ENCODE measurements at places on chromosomes 12 and 14. TPM values are rescaled to one million over a fixed set of nuclear protein-coding genes. Genes with fewer than 3 reads are reported as not detected.

DNA sequence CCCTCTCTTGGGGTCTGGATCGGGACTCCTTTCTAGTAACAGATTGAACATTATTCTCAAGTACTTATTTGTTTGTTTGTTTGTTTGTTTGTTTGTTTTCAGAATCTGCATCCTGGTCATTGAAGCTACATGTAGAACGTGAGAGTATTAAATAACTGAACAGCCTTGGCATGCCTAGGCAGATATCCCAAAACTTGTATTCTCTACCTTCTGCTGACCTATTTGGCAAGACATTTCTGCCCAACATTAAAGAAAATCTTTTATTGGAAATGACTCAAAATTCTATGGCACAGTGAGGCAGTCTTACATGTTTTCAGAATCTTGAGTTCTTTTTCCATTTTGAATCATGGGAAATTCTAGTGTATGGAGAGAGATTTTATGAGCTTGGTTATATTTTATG lies 165.1 kb upstream of the CNOT2 start:
- DNase-seq, result no peak

DNA sequence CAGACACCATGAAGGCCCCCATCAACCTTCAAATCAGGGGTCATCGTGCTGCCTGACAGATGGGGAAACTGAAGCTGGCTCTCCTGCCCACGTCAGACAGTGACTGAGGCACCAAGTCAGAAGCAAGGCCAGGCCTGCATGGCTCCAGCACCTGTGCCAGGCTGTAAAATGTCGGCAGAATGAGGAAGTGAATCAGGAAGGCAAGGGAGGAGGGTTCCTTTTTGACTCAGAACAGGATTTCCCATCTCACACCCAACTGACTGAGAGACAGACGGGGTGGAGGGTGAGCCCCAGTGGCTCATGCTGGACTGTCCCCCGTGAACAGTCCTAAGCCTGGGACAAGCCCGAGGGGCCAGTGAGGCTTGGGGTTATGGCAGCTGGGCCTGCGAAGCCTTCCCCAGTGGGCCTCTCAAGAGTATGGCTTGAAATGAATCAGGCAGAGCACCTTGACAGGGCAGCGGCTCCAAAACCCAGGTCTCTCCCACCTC lies 20.9 kb downstream of the SYNE3 start:
- DNase-seq, result no peak

GRCh38 chr12:54765652-54766051 lies 88.7 kb upstream of the MUCL1 start:
- DNase-seq, result no peak

DNA sequence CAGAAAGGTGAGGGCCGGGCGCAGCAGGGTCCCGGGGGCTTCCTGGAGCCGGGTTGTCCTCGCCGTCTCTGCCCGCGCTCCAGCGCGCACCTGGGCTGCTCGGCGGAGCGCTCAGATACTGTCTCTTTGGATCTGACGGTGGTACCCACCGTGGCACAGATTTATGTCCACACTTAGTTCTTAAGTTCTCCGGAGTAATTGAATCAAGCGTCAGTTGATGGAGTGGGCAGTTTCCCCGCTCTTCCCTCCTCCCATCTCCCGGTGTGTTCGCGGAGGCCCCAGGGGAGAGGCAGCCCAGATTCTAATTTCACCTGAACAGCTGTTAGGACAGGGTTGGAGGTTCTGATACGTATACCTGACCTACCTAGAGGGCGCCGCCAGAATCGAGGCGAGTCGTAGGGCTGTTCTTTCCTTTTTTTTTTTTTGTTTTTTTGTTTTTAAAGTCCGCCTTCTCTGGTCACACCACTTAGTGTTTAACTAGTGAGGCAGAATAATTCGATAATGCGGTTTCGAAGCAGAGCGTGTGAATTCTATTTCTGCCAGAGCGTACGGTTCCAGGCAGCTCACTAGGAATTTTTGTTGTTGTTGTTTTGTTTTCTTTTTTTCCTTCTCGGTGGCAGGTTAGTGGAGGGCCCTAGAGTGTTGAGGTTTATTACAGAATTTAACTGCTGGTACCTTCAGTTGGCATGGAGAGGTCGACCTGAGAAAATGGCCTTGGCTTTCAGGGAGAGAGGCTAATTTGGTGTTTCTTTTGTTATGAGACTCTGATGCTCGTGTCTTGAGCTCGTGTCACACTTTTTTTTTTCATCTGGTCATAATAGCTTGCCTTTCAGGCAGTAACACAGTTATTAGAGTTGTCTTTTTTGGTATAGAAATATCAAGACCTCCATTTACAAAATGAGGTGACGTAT lies 22.3 kb upstream of the GNS start:
- no peak for DNase-seq

- DNase-seq, result no peak
These were observed 28.8 kb downstream of the CLMN start for GRCh38 chr14:95290871-95291431.

DNA sequence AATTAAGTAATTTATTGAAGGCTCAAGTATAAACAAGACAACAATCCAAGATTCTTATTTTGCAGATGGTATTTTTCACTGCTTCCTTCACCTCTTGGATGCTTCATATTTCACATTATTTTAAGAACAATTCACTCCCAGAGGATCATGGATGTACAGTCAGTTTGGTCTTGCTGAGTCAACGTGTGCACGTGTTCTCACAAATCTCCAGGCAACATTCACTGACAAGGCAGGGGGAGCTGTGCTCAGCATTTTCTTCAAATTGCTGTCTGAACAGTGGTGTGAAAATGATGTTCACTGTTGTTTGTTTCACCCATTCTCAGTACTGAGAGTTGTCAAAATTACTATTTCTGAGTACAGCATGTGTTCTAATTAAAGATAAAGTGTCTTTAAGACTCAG lies 118.3 kb upstream of the SLC38A4 start:
- DNase-seq, result peak; percentile 30

DNA sequence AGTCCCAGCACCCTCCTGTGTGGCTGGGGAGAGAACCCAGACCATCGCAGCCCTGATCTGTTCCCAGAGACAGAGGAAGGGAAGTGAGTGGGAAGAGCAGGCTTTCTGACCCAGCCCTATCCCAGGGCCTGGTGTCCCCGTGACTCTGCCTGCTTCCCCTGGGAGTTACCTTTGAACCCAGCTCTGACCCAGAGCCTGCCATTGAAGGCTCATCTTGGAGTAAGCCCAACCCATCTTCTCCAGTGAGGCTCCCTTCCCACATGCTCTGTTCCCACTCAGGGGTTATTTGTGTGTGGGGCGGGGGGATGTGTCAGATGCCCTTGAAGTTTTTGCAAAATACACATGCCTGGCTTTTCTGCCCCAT lies 6.0 kb downstream of the TMEM63C start:
- DNase-seq, result no peak

- DNase-seq, result no peak
These were observed 222.5 kb upstream of the DIO2 start for GRCh38 chr14:80433811-80434210.

- DNase-seq, result no peak
These were observed 376.8 kb downstream of the RGS6 start for GRCh38 chr14:72308967-72309485.

- no peak for DNase-seq
These were observed 281.1 kb upstream of the NAV3 start for GRCh38 chr12:77549383-77550128.

- DNase-seq, result no peak
These were observed 21.3 kb downstream of the SPX start for GRCh38 chr12:21547437-21547836.

DNA sequence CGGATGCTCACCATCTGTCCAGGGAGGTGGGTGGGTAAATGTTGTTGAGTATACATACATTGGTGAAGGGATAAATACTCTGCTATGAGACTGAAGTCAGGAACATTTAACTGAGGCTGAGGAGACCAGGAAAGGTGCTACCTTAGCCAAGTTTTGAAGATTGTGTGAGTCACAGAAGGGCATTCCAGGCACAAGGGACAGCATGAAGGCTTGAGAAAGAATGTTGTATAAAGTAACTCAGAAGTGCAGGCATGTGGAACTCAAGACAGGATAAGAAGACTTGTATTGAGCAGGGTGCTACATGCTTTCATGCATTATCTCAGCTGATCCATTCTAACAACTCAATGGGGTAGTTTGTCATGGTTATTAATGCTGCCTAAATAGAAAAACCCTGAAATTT lies 112.7 kb downstream of the IPO8 start:
- no peak for DNase-seq

The NAB2 gene
- 40.8 TPM for polyA plus RNA-seq

The SNRNP35 gene
- 42.6 TPM for polyA plus RNA-seq
